ENCODE measurements at places on chromosomes 12 and 14. TPM values are rescaled to one million over a fixed set of nuclear protein-coding genes. Genes with fewer than 3 reads are reported as not detected.
A peak's percentile ranks its signal among the peaks of the same experiment; 100 is the strongest.

Gene SLC24A4
- 0.19 TPM for total RNA-seq

Gene MRPL52
- total RNA-seq = 29.4 TPM

Gene DAO
- total RNA-seq = not detected

Gene TAPBPL
- 15.8 TPM for total RNA-seq

Gene DYRK4
- total RNA-seq = 5.4 TPM

Gene NINJ2
- total RNA-seq = 1.1 TPM

Gene BCAT1
- 0.34 TPM for total RNA-seq

- H3K4me3 ChIP-seq = no peak overlapping the region
- H3K4me1 ChIP-seq = no peaks in the 10 kb centered on the region
- no peaks in the 10 kb centered on the region for H3K27me3 ChIP-seq
- no peaks in the 10 kb centered on the region for H3K36me3 ChIP-seq
- DNase-seq = no peak
- H3K27ac ChIP-seq = no peak overlapping the region
Measured at GRCh38 chr14:96635850-96636249, 133.7 kb downstream of the PAPOLA start.

- DNase-seq = no peak
- no peaks in the 10 kb centered on the region for H3K27me3 ChIP-seq
- H3K36me3 ChIP-seq = peaks cover 21% of the 10 kb centered on the region
- peak overlapping the region; percentile 87 for H3K27ac ChIP-seq
Measured at GRCh38 chr14:51988221-51988620, 1.1 kb upstream of the RTRAF start.

GRCh38 chr12:117046011-117046369 lies 53.2 kb downstream of the TESC start:
- no peaks in the 10 kb centered on the region for H3K27me3 ChIP-seq
- H3K4me3 ChIP-seq = no peak overlapping the region
- no peaks in the 10 kb centered on the region for H3K4me1 ChIP-seq
- no peaks in the 10 kb centered on the region for H3K36me3 ChIP-seq
- no peak for DNase-seq
- no peak overlapping the region for H3K27ac ChIP-seq

GRCh38 chr14:85247071-85247470 lies 282.9 kb upstream of the FLRT2 start:
- H3K4me1 ChIP-seq = no peaks in the 10 kb centered on the region
- no peaks in the 10 kb centered on the region for H3K36me3 ChIP-seq

- H3K27me3 ChIP-seq = peaks cover 85% of the 10 kb centered on the region
- H3K36me3 ChIP-seq = no peaks in the 10 kb centered on the region
- H3K4me3 ChIP-seq = no peak overlapping the region
- DNase-seq = no peak
Measured at GRCh38 chr12:102955926-102956737, 1.3 kb upstream of the ASCL1 start.

- H3K4me1 ChIP-seq = no peaks in the 10 kb centered on the region
- H3K27me3 ChIP-seq = no peaks in the 10 kb centered on the region
- H3K4me3 ChIP-seq = no peak overlapping the region
- H3K27ac ChIP-seq = no peak overlapping the region
- no peaks in the 10 kb centered on the region for H3K36me3 ChIP-seq
- DNase-seq = no peak
Measured at GRCh38 chr12:77782766-77783165, 47.9 kb upstream of the NAV3 start.

DNA sequence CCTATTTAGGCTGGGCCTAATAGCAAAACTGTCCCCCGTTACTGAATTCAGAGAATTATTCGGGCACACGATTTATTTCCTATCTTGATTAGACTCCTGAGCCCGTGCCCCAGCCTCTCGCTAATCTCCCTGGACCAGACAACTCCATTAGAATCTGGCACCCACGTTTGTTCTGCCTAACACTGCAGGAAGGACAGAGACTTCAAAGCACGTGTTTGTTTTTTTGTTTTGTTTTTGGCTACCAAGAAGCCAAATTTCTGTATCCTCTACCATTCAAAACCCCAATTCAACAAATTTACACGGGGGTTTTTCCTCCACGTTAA lies 4.8 kb downstream of the USP44 start:
- no peaks in the 10 kb centered on the region for H3K27me3 ChIP-seq
- H3K27ac ChIP-seq = no peak overlapping the region
- H3K4me3 ChIP-seq = no peak overlapping the region
- peaks cover 9% of the 10 kb centered on the region for H3K4me1 ChIP-seq
- no peaks in the 10 kb centered on the region for H3K36me3 ChIP-seq

DNA sequence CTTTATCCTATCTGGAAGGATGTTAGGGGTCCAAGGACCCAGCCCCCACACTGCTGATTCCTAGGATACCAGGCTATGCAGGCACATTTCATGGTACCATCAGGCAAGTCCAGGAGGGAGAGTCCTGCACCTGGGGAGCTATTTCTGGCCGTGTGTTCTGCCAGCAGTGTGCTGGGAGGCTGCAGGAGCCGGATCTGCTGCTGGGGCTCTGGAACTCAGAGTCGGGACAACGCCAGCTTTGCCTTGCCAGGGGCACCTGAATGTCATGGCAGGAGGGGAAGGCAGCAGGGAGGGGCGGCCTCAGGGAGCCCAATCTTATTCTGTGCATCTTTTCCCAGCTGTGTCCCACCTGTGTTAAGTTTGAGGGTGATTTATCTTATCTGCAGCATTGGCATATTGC lies 17.8 kb downstream of the SRRM4 start:
- no peak overlapping the region for H3K27ac ChIP-seq
- no peaks in the 10 kb centered on the region for H3K27me3 ChIP-seq
- H3K4me1 ChIP-seq = no peaks in the 10 kb centered on the region
- H3K4me3 ChIP-seq = no peak overlapping the region

DNA sequence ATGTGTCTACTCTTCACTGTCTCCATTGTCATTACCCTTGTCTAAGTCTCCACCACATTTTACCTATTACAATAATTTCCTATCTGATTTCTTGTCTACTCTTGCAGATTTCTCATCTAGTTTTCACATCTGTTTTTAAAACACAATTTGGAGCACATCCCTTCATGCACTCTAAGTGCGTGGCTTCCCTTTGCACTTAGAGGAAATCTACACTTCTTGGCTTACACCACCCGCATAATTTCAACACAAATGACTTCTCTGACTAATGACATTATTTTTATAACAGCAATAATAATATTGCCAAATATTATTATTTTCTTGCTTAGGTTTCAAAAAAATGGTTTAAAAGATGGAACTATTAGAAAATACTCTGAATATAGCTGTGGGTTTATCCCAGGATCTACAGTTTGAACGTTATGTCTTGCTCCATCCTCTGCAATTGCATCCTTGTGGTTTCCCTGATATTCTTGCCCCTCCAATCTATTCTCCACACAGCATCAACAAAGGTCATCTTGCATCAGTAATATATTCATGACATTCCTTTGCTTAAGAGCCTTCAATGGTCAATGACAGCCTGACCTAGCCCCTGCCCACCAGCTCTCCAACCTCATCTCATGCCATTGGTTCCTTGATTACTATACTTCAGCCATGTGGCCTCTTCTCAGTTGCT lies 153.7 kb downstream of the SLC25A21 start:
- no peaks in the 10 kb centered on the region for H3K36me3 ChIP-seq
- no peak for DNase-seq
- H3K27me3 ChIP-seq = no peaks in the 10 kb centered on the region
- no peaks in the 10 kb centered on the region for H3K4me1 ChIP-seq
- H3K4me3 ChIP-seq = no peak overlapping the region
- H3K27ac ChIP-seq = no peak overlapping the region

- no peaks in the 10 kb centered on the region for H3K4me1 ChIP-seq
- no peaks in the 10 kb centered on the region for H3K27me3 ChIP-seq
- H3K36me3 ChIP-seq = no peaks in the 10 kb centered on the region
- no peak overlapping the region for H3K27ac ChIP-seq
- H3K4me3 ChIP-seq = no peak overlapping the region
Measured at GRCh38 chr12:73210548-73211204, 938.5 kb downstream of the TRHDE start.

DNA sequence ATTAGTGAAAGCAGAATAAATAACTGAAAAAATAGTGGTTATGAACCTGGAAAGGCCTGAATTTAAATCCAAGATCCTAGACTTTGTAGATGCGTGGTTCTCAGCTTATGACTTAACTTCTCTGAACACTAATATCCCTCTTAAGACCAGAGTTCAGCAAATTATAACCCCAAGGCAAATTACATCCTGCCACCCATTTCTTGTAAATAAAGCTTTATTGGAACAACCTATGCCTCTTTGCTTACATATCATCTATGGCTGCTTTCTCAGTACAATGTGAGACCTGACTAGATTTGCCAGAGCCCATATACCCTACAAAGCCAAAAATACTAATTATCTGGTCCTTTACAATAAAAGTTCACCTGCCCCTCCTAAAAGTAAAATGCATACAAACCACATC lies 199.1 kb downstream of the MED13L start:
- no peaks in the 10 kb centered on the region for H3K4me1 ChIP-seq
- H3K36me3 ChIP-seq = no peaks in the 10 kb centered on the region
- H3K4me3 ChIP-seq = no peak overlapping the region
- no peak overlapping the region for H3K27ac ChIP-seq
- no peak for DNase-seq
- no peaks in the 10 kb centered on the region for H3K27me3 ChIP-seq

GRCh38 chr12:12716793-12717585 lies at the start of gene CDKN1B:
TSS of gene CDKN1B (plus strand) at chr12:12717368. CDS start at chr12:12717840, 472 bp downstream.
- H3K36me3 ChIP-seq = peaks cover 40% of the 10 kb centered on the region
- H3K27me3 ChIP-seq = no peaks in the 10 kb centered on the region

GRCh38 chr12:67484791-67485480 lies 163.6 kb upstream of the DYRK2 start:
- H3K27ac ChIP-seq = peak overlapping the region; percentile 33
- H3K27me3 ChIP-seq = no peaks in the 10 kb centered on the region
- H3K36me3 ChIP-seq = no peaks in the 10 kb centered on the region
- H3K4me1 ChIP-seq = peaks cover 47% of the 10 kb centered on the region
- no peak overlapping the region for H3K4me3 ChIP-seq

DNA sequence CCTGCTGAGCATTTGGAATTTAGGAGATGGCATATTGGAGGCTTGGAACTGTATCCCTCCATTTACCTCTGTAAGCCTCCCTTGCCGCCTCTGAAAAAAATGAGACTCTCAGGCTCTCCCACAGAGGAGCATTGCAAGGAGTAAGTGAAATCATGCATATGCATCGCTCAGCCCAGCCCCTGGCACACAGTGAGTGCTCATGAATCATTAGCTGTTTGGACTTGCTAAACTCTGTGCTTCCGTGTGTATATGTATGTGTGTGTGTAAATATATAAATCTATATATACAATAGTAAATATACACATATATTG lies 17.1 kb upstream of the TBX3 start:
- H3K36me3 ChIP-seq = no peaks in the 10 kb centered on the region
- no peak for DNase-seq

GRCh38 chr12:95763809-95764253 lies 26.7 kb downstream of the NTN4 start:
- no peak overlapping the region for H3K4me3 ChIP-seq
- no peaks in the 10 kb centered on the region for H3K36me3 ChIP-seq
- H3K27ac ChIP-seq = no peak overlapping the region
- H3K4me1 ChIP-seq = no peaks in the 10 kb centered on the region
- peaks cover 3% of the 10 kb centered on the region for H3K27me3 ChIP-seq

DNA sequence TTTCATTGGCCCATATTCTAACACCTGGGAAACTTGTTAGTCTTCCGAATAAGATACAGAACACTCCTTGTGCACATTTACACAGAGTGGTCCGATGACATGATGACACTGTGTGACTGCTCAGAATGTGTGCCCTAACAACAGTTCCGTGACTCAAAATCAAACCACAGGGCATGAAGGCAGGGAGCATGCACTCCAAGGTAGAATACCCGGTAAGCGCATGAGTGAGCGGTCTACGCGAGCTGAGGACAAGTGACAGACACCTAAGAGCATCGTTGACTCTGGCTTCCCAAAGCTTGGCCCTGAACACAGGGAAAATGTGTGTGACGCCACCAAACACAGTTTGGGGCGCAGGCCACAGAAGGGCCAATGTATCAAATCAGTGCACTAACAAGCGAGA lies 18.6 kb downstream of the CLIP1 start:
- H3K4me1 ChIP-seq = peaks cover 17% of the 10 kb centered on the region
- H3K27me3 ChIP-seq = no peaks in the 10 kb centered on the region
- H3K4me3 ChIP-seq = no peak overlapping the region

GRCh38 chr12:3841783-3842182 lies 31.4 kb downstream of the PARP11 start:
- DNase-seq = no peak
- H3K27me3 ChIP-seq = no peaks in the 10 kb centered on the region
- H3K27ac ChIP-seq = no peak overlapping the region
- peaks cover 7% of the 10 kb centered on the region for H3K36me3 ChIP-seq

- H3K27ac ChIP-seq = no peak overlapping the region
- no peaks in the 10 kb centered on the region for H3K27me3 ChIP-seq
- no peaks in the 10 kb centered on the region for H3K4me1 ChIP-seq
- no peaks in the 10 kb centered on the region for H3K36me3 ChIP-seq
- no peak overlapping the region for H3K4me3 ChIP-seq
Measured at GRCh38 chr14:71833476-71833875, 98.8 kb upstream of the RGS6 start.

GRCh38 chr12:125639826-125640225 lies 574.6 kb downstream of the AACS start:
- H3K4me1 ChIP-seq = no peaks in the 10 kb centered on the region
- H3K36me3 ChIP-seq = no peaks in the 10 kb centered on the region
- DNase-seq = no peak
- no peaks in the 10 kb centered on the region for H3K27me3 ChIP-seq
- no peak overlapping the region for H3K4me3 ChIP-seq

DNA sequence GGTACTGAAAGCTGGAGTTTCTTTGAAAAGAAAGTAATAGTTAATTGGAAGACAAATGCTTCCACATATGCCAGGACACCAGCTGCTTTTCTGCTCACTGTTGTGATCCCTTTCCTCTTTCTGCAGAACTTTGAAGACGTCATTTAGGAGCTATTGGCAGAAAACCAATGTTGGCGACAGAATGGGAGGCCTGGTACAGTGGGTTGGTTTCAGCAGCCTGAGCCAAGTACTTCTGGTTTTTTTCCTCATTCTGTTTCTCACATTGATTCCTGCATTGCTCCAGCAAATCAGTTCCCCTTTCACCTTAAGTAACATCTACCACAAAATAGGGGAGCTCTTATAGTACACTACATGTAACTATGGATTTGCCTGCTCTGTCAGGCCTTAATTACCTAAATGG lies 96.9 kb downstream of the FIGNL2 start:
- no peak overlapping the region for H3K4me3 ChIP-seq
- no peaks in the 10 kb centered on the region for H3K27me3 ChIP-seq
- no peak overlapping the region for H3K27ac ChIP-seq
- DNase-seq = no peak
- no peaks in the 10 kb centered on the region for H3K4me1 ChIP-seq

All from CD4-positive, alpha-beta T cell (primary cell).